Large intestine (tissue), 12 donors: ENCODE measurements at places on chromosomes 13 and 19.

- H3K27me3 ChIP-seq = no peaks in the 10 kb centered on the region
- no peaks in the 10 kb centered on the region for H3K36me3 ChIP-seq
- no peak for DNase-seq
- no peaks in the 10 kb centered on the region for H3K4me1 ChIP-seq
These were observed 205.1 kb upstream of the STARD13 start for GRCh38 chr13:33490461-33491327.

- peaks cover 34% of the 10 kb centered on the region for H3K4me1 ChIP-seq
- H3K36me3 ChIP-seq = peaks cover 67% of the 10 kb centered on the region
- H3K4me3 ChIP-seq = no peak overlapping the region
- DNase-seq = no peak
- H3K27ac ChIP-seq = peak overlapping the region; percentile 97
These were observed 13.9 kb downstream of the SLC25A15 start for GRCh38 chr13:40803316-40803715.

GRCh38 chr19:5078182-5078581 lies 109.3 kb downstream of the KDM4B start:
- no peak overlapping the region for H3K27ac ChIP-seq
- no peaks in the 10 kb centered on the region for H3K27me3 ChIP-seq
- peaks cover 60% of the 10 kb centered on the region for H3K36me3 ChIP-seq

GRCh38 chr19:739998-740715 lies 10.8 kb upstream of the MISP start:
- no peaks in the 10 kb centered on the region for H3K27me3 ChIP-seq
- H3K36me3 ChIP-seq = peaks cover 3% of the 10 kb centered on the region
- peaks cover 65% of the 10 kb centered on the region for H3K4me1 ChIP-seq

DNA sequence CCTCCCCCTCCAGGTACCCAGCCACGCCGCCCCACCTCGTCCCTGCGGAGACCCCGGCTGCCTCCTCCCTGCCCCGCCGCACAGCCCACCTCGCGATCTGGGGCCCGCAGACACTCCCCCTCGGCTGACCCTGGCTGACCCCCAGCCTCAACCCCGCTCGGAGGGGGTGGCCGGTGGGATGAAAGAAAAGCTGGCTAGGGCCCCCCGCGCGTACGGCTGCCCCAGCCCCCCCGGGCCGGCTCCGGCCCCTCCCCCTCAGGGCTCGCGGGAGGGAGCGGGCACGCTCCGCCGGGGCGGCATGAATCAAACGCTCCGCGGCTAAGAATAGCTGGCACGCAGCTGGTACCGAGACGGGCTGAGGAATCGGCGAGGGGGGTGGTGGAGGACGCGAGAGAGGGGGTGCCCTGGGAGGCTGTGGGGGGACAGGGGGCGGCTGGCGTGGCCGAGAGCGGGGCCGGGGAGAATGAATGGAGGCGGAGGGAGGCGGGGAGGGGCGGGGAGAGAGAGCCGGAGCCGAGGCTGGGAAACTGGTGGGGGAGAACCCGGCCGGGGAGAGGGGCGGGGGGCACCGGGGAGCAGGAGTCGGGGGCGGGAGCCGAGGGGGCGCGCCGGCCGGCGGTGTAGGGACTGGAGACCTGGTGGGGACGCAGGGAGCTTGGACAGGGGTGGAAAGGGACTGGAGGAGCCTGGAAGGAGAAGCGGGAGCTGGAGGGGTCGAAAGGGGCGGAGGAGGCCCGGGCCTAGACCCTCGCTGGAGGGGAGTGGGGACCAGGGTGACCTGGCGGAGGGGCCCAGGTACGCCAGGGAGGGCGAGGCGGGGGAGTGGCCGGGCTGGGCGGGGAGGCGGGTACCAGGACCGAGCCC lies 1.1 kb downstream of the SHANK1 start:
- no peak overlapping the region for H3K27ac ChIP-seq
- no peaks in the 10 kb centered on the region for H3K36me3 ChIP-seq
- no peaks in the 10 kb centered on the region for H3K4me1 ChIP-seq
- H3K27me3 ChIP-seq = peaks cover 54% of the 10 kb centered on the region
- DNase-seq = no peak

DNA sequence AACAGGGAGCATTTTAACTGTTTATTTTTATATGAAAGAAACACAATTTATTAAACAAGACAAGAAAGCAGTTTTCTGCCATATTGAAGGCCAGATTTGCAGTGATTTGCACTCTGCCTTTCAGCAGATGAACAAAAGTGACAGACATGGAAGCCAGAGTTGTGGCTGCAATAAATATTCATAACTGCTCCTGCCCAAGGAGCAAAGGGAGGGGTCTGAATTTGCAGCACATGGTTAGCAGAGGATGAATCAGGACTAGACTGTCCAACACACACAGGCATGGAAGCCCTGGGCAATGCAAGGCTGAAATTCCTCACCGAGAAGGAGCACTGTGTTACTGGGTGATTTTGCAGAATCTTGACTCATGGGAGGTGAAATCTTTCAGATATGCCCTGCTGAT lies 418.2 kb downstream of the DCT start:
- H3K27ac ChIP-seq = no peak overlapping the region
- H3K36me3 ChIP-seq = no peaks in the 10 kb centered on the region
- DNase-seq = no peak

- DNase-seq = no peak
- no peaks in the 10 kb centered on the region for H3K36me3 ChIP-seq
- no peaks in the 10 kb centered on the region for H3K4me1 ChIP-seq
- no peaks in the 10 kb centered on the region for H3K27me3 ChIP-seq
- no peak overlapping the region for H3K4me3 ChIP-seq
These were observed 10.2 kb downstream of the RSPH6A start for GRCh38 chr19:45804959-45805230.

GRCh38 chr13:50131920-50132903 lies 117.0 kb downstream of the KCNRG start:
- DNase-seq = peak; percentile 27
- H3K4me1 ChIP-seq = peaks cover 28% of the 10 kb centered on the region
- H3K27ac ChIP-seq = no peak overlapping the region

- DNase-seq = no peak
- peaks cover 11% of the 10 kb centered on the region for H3K4me1 ChIP-seq
- H3K27me3 ChIP-seq = no peaks in the 10 kb centered on the region
- H3K36me3 ChIP-seq = no peaks in the 10 kb centered on the region
These were observed 164.9 kb downstream of the DLEU7 start for GRCh38 chr13:50678464-50679162.

- no peaks in the 10 kb centered on the region for H3K36me3 ChIP-seq
- H3K27me3 ChIP-seq = peaks cover 11% of the 10 kb centered on the region
- H3K27ac ChIP-seq = no peak overlapping the region
- DNase-seq = peak; percentile 83
- peaks cover 7% of the 10 kb centered on the region for H3K4me1 ChIP-seq
These were observed 23.5 kb downstream of the KCTD15 start for GRCh38 chr19:33819880-33820781.

- H3K36me3 ChIP-seq = peaks cover 10% of the 10 kb centered on the region
- H3K4me3 ChIP-seq = no peak overlapping the region
- H3K4me1 ChIP-seq = no peaks in the 10 kb centered on the region
- peak; percentile 22 for DNase-seq
- H3K27me3 ChIP-seq = peaks cover 4% of the 10 kb centered on the region
These were observed 2.7 kb downstream of the WDR88 start for GRCh38 chr19:33134571-33135041.

DNA sequence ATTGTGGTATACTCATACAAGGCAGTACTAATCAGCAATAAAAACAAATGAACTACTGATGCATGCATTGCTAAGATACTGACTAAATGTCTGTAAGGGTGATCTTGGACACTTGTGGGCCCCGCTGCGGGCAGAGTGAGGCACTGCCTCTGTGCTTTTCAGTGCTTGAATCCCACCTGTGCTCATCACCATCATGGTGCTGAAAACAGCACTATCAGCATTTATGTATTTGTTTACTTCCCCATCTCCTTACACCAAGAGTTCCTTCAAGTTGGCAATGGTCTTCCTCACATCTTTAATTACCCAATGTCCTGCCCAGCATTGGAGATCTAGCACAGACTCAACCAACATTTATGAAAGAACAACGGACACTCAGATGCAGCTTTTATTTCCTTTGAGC lies 193.7 kb upstream of the RFC3 start:
- no peaks in the 10 kb centered on the region for H3K27me3 ChIP-seq
- no peak for DNase-seq
- H3K36me3 ChIP-seq = no peaks in the 10 kb centered on the region
- H3K4me3 ChIP-seq = no peak overlapping the region
- H3K27ac ChIP-seq = no peak overlapping the region

DNA sequence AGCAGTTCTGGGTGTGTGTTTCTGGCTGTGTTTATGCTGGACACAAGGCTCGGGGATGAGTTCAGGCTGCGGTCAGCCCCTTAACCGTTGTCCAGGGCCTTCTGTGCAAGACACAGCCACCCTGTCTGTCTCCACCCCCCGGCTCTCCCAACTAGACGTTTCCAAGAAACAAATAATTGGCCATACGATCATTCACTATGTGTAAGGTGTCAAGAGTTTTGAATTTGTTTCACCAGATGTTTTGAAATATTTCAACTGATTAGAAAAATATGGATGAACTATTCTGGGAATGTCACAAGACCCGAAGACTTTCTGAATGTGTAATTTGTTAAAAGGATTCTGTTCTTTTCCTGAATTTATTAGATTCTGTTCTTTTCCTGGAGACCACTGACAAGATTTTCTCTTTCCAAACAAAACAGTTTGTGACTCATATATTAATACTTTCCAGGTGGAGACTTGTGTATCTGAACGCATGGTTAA lies 318.2 kb downstream of the MYO16 start:
- peaks cover 4% of the 10 kb centered on the region for H3K4me1 ChIP-seq
- H3K27me3 ChIP-seq = peaks cover 2% of the 10 kb centered on the region
- no peak overlapping the region for H3K27ac ChIP-seq
- H3K4me3 ChIP-seq = no peak overlapping the region

DNA sequence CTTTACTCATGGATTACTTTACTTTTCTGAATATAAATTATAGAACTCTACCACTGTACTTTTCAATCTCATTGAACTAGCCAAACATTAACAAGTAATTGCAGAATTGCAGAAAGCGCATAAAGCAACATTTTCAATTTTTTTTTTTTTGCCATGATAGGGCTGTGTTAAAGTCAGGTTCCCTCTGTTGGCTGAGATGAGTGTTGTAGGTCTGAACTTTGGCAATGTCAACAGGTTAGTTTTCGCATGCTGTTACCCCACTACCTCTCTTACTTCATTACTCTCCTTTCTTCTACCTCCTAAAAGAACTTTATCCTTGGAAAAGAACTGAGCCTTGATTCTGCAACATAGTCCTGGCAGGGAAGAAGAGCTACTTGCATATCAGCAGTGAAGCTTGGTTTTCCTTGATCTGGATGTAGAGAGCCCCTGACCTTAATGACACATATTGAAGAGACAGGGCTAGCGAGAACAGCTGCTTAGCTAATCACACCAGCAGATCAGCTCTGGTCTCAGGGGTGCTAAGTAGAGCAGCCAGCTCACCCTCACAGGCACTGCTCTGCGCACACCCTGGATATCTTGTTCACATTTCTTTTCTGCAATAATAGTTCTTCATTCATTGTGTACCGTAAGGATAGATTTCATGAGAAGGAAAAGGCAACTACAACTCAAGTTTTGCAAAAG lies 119.5 kb downstream of the FLT1 start:
- no peak overlapping the region for H3K27ac ChIP-seq
- no peak for DNase-seq
- no peaks in the 10 kb centered on the region for H3K36me3 ChIP-seq
- H3K27me3 ChIP-seq = no peaks in the 10 kb centered on the region
- no peak overlapping the region for H3K4me3 ChIP-seq
- no peaks in the 10 kb centered on the region for H3K4me1 ChIP-seq

- H3K27me3 ChIP-seq = peaks cover 58% of the 10 kb centered on the region
- H3K4me1 ChIP-seq = peaks cover 13% of the 10 kb centered on the region
- no peak overlapping the region for H3K4me3 ChIP-seq
- H3K36me3 ChIP-seq = no peaks in the 10 kb centered on the region
- no peak overlapping the region for H3K27ac ChIP-seq
These were observed 2.9 kb downstream of the CILP2 start for GRCh38 chr19:19540715-19541515.

DNA sequence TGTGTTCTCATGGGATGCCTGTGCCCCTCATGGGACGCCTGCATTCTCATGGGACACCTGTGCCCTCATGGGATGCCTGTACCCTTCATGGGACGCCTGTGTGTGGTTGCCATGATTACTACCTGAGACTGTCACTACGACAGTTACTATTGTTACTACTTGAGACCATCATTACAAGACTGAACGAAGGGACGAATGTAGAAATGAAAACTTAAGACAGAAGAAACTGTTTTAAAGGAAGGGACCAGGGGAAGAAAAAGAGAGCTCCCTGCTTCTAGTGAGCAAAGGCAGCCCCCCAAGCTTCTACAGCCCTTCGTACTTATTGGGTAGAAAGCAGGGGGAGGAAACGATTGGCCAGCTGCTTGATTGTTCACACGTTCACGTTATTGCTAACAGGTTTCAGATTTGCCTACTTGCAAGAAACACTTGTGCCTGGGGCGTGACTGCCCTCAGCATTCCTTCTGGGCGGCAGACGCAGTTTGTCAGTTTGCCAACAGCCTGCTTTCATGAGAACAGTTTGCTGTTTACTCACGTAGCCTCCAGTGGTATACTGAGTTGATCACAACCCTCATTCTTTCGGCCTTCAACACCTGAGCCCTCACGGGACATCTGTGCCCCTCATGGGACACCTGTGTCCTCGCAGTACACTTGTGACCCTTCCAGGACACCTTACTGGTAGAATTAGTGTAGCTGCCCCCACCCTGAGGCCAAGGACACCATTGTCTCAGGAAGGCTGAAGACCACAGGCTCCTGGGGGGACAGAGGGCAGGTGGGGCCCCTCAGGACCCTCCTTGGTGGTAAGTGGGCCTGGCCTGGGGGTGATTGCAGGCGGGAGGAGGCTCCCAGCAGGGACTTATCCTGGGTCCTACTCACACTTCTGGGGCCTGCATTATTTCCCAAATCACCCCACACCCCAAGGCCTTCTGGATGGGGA lies 2.5 kb upstream of the S1PR4 start:
- DNase-seq = peak; percentile 49
- H3K27ac ChIP-seq = no peak overlapping the region
- H3K4me3 ChIP-seq = no peak overlapping the region
- H3K4me1 ChIP-seq = no peaks in the 10 kb centered on the region
- H3K27me3 ChIP-seq = no peaks in the 10 kb centered on the region

- DNase-seq = no peak
- no peaks in the 10 kb centered on the region for H3K4me1 ChIP-seq
- no peak overlapping the region for H3K27ac ChIP-seq
- H3K36me3 ChIP-seq = peaks cover 15% of the 10 kb centered on the region
These were observed 91.4 kb downstream of the COL4A1 start for GRCh38 chr13:110215606-110216005.

- H3K4me1 ChIP-seq = peaks cover 62% of the 10 kb centered on the region
- no peaks in the 10 kb centered on the region for H3K27me3 ChIP-seq
- peaks cover 3% of the 10 kb centered on the region for H3K36me3 ChIP-seq
- no peak overlapping the region for H3K4me3 ChIP-seq
- no peak for DNase-seq
These were observed 65.6 kb upstream of the NPAS1 start for GRCh38 chr19:46953955-46954501.

DNA sequence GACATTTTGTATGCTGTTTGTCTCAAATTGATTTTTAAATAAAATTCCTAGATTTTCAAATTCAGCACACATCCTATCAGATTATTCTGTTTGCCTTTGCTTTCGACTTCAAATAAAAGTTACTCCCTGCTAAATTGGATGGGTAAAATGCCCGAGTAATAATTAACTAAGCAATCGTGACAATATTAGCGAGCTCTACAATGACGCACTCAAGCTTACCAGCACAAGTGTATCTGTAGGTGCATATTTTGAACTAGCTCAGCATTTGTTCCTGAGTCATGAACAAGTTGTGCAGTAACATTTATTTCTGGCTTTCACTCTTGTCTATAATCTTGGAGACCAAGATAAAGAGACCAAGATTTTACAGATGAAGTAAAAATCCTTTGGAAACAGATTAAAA lies 113.4 kb downstream of the UBL3 start:
- H3K4me1 ChIP-seq = no peaks in the 10 kb centered on the region
- peak; percentile 61 for DNase-seq
- no peak overlapping the region for H3K4me3 ChIP-seq

GRCh38 chr13:33213024-33213768 lies 72.4 kb downstream of the STARD13 start:
- H3K36me3 ChIP-seq = no peaks in the 10 kb centered on the region
- DNase-seq = no peak
- H3K4me3 ChIP-seq = no peak overlapping the region
- peaks cover 17% of the 10 kb centered on the region for H3K4me1 ChIP-seq
